AG08396 (cell line): ENCODE measurements at places on chromosomes 1 and 21.

DNA sequence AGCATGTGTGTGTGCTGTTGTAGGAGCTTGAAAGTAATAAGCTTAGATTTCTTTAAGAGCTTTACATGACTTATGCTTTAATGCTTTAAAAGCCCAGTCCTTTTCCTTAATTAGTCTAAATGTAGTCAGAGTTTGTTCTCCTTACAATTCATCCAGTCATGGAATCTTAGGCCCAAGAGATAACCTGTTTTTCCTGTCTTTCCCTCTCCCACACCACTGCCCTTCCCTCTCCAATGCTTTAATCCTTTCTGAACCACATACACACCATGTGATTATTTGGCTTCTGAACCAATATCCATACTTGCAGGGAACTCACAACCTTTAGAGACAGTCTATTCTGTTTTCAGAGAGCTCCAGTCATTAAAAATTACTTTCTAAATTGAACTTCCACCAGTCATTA lies 37.6 kb downstream of the ALG6 start:
- DNase-seq: no peak

GRCh38 chr1:178579095-178579494 lies 66.2 kb downstream of the TEX35 start:
- DNase-seq: no peak

DNA sequence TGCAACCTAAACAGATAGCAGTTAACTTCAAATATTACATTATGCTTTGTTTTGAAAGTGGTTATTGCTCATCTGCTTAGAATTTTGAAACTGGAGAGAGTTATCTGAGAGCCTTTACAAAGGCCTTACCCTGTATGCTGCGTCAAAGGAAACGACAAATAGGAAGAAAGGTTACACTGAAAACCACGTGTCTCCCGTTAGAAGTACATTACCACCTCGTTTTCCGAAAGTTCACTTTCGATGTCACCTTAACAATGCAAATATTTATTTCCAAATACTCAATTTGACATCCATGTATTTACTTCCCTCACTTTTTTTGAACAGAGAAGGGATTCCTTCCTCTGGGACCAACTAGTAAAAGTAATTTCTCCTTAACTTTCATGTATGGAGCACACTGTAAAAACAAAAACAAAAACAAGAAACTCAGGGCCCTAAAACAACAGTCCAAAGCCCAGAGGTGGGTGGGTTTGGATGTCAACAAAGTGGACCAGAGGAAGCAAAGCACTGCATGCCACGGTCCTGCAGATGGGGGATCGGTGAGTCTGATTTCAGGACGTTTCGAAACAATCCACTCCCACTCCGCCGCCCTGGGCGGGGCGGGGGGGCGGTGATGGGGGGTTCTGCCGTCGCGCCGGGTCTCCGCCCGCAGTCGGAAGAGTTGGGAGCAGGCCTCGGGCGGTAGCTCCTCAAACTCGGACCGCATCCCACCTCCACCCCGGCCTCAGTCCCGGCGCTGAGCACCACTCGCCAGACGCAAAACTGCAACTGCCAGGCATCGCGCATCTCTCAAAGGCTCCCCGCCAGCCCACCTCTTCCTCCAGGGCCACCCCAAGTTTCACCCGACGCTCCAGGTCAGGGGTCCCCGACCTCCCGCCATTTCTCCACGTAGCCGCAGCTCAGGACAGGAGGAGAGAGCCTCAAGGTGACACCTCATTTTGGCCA lies 841 bp downstream of the ADSS2 start:
- DNase-seq: peak; percentile 52

- DNase-seq: peak; percentile 81
Observed at GRCh38 chr1:26848941-26849774, 13.8 kb upstream of the SFN start.

- DNase-seq: no peak
Observed at GRCh38 chr1:225857256-225857655, 24.9 kb downstream of the TMEM63A start.

GRCh38 chr1:207801819-207802218 lies 50.0 kb downstream of the CD46 start:
- DNase-seq: no peak

DNA sequence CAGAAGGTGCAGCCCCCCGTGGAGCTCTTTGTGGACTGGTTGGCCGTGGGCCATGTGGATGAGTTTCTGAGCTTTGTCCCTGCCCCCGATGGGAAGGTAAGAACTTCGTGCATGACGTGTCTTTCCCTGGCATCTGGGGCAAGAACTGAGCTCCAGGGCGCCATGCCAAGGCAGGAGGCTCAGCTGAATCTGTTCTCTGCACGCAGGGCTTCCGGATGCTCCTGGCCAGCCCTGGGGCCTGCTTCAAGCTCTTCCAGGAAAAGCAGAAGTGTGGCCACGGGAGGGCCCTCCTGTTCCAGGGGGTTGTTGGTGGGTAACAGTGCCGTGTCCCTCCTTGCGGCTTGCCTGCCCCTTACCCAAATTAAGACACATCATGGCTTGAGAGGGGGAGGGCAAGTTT lies 27.7 kb downstream of the PADI3 start:
- DNase-seq: no peak
